Activated CD4-positive, CD25-positive, alpha-beta regulatory T cell treated with anti-CD3 and anti-CD28 coated beads, Interleukin-2, amount 50 U/mL, for 24 hours (primary cell): ENCODE measurements at places on chromosomes 2 and 18.
A peak's percentile ranks its signal among the peaks of the same experiment; 100 is the strongest.

GRCh38 chr2:137383391-137383790, 580.9 kb upstream of the HNMT start:
- no peak for ATAC-seq

GRCh38 chr2:159891917-159892730, 94.1 kb upstream of the CD302 start:
- no peak for ATAC-seq

GRCh38 chr2:201793631-201794030, 12.7 kb upstream of the CDK15 start:
- no peak for ATAC-seq

DNA sequence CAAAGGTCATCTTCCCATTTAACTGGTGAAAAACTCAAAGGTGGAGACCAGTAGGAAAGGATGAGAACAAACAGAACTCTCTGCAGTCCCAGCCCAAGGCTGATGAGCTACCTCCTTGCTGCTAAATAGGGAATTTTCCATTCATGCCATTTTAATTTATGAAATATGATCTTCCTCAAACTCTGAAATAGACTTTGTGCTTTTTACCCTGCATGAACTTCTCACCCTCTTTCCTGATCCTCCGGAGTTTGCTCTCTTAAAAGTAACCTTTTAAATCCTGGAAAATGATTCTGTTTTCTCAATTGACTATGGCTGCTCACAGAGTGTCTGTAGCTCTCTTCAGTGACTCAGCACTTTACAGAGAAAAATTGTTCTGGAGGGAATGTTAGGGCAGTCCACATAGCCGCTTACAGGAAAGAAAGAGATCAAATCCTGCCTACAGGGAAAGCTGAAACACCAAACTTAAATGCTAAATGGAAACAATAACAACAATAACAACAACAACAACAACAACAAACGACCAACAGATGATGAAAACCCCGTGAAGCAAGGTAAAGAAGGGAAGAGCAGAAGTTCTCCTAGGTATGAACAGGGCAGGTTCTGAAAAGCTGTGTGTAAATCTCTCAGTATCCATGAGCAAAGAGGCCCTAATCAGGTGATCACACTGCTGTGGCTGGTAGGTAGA, 79.8 kb upstream of the SESTD1 start:
- peak; percentile 25 for ATAC-seq

GRCh38 chr2:193199322-193199721, 1004.6 kb upstream of the TMEFF2 start:
- no peak for ATAC-seq

DNA sequence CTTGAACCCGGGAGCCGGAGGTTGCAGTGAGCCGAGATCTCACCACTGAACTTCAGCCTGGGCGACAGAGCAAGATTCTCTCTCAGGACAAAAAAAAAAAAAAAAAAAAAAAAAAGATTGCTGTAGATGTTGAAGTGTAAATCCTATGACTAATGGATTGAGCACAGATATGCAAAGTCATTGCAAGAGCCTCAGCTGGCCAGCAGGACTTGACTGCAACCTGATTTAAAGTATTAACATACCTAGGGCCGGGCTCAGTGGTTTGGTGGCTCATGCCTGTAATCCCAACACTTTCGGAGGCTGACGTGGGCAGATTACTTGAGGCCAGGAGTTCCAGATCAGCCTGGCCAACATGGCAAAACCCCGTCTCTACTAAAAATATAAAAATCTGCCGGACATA, 103.4 kb upstream of the MSH2 start:
- no peak for ATAC-seq

- ATAC-seq, result no peak
Measured at GRCh38 chr2:21543630-21544029, 419.9 kb downstream of the TDRD15 start.

DNA sequence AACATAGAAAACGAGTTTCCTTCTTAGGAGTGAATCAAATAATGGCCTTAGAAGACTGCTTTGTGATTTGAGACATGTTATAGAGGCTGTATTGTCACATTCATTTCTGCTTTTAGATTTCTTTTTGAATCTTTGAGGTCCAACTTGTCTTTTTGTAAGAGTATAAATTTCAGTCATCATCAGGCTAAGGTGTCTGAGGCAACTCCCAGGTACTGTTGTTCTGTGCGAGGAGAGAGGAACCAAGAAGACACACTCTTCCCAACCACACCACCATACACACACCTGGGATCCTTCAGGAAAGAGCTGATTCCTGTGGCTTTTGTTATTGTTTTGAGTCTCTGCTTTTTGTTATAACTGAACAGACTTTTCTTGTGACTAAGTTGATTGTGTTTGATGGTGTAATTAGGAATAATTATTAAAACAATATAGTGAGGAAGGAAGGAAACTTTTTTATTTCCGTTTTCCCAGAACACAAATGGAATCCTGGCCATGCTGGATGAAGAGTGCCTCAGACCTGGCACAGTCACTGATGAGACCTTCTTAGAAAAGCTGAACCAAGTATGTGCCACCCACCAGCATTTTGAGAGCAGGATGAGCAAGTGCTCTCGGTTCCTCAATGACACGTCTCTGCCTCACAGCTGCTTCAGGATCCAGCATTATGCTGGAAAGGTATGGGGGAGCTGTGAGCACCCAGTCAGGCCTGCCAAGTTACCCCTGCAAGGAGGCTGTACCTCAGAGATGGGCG, 140.4 kb downstream of the MYO1B start:
- ATAC-seq, result no peak

GRCh38 chr18:46320928-46321711, 216.9 kb downstream of the HAUS1 start:
- no peak for ATAC-seq

GRCh38 chr2:62412347-62412742, 93.7 kb downstream of the TMEM17 start:
- ATAC-seq, result no peak
